Stromal cell of bone marrow (primary cell): ENCODE measurements at places on chromosomes 2 and 18.

- DNase-seq: no peak
Observed at GRCh38 chr2:105840933-105841332, 96.2 kb downstream of the NCK2 start.

- no peak for DNase-seq
Observed at GRCh38 chr2:205767617-205768016, 85.3 kb downstream of the NRP2 start.

GRCh38 chr2:118549503-118549902 lies 297.9 kb downstream of the EN1 start:
- no peak for DNase-seq

DNA sequence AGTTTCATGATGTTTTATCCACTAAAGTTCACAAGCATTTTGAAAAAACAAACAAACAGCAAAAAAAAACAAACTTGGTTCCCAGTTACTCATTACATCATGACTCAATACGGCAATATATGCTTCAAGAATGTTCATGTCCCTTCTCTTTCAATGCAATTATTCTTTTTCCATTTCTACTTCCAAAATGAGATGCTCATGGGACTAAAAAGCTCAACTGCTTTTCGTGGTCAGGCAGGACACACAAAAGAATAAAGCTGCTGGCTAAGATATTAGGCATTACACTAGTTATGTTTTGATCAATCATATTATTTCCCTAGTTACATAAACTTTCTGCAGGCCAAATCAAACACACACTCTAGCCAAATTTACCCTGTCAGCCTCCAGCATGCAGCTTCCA lies 301.3 kb downstream of the EPHA4 start:
- DNase-seq: no peak

DNA sequence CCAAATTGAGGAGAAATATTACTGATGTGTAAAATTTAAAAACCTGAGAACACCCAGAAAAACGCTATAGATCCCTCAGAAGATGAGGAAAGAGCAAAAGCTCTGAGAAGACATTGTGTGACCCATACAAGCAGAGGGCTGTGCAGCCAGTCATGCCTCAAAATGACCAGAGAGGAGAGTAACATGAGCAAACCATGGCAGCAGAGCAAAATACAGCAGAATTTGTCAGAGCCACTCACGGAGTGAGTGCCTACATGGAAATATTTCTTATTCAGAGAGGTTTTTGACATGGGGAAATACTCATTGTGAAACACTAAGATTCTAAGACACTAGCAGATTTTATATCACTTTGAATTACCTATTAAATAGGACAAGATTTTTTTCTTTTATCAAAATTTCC lies 96.8 kb upstream of the DNAJC10 start:
- DNase-seq: no peak
